Effector memory CD8-positive, alpha-beta T cell (primary cell): ENCODE measurements at places on chromosomes 16 and 17.

DNA sequence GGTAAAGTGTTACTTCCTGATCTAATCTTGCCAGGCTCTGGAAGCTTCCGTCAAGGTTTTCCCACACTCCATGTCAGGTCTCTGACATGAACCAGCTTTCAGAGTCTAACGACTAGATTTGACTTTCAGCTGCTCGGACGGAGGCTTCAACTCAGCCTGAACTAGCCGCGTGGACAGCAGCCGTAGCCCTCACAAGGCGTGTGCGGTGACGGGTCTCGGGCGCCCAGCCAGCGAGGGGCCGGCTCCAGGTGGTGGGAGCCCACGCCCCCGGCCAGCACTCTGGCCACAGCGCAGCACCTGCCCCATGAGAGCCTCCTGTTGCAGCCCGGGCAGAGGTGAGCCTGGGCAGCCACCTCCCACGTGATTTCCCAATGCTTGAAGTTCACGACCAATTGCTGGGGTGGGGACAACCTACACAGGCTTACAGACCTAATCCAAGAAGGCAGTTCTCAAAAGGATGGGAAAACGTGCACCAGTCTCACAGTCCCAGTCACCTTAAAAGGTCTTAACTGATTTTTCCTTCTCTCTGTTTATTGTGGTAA lies 45.5 kb downstream of the TBC1D16 start:
- DNase-seq, result no peak

GRCh38 chr16:11651796-11652195 lies 16.5 kb upstream of the SNN start:
- DNase-seq, result no peak

GRCh38 chr16:76114681-76115080 lies 162.5 kb upstream of the CNTNAP4 start:
- DNase-seq, result no peak

GRCh38 chr16:70586731-70587130 lies 59.6 kb upstream of the IL34 start:
- no peak for DNase-seq

DNA sequence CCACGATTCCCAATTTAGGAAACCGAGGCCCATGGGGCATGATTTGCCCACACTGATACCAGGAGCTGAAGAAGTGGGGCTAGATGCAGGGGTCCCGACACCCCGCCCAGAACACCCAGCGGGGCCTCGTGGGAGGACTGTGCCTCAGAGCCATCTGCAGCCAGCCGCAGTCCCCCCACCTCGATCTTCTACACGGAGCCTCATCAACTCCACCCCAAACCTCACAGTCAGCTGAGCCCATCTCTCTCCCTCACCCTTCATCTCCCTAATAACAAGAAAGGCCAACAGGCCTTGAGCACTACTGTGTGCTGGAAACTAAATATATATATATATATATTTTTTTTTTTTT lies 4.2 kb downstream of the ITGAE start:
- DNase-seq, result no peak

GRCh38 chr16:82072313-82072712 lies 37.3 kb downstream of the HSD17B2 start:
- no peak for DNase-seq

DNA sequence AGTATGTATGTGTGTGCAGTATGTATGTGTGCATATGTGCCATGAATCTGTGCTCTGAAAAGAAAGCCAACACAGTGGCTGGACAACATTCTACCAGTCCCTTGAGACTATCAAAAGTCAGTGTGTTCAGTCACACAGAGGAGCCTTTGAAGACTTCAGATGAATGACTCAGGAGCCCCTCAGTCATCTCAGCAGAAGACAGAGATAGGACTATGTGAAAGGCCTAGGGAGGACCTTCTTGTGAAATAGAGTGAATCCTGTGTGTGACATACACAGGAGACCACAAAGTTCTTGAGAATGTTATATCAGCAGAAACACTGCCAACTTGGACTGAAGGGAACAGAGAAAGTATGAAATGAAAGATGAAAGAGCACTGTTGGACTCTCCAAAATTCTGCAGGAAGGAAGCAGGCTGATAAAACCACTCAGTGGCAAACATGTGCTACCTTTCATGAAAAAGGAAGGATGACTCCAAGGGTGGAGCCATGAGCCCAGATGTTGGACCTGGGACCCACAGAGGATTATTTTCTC lies 108.4 kb downstream of the METRNL start:
- no peak for DNase-seq

GRCh38 chr17:5618476-5618875 lies 34.2 kb upstream of the NLRP1 start:
- DNase-seq, result no peak

- no peak for DNase-seq
Measured at GRCh38 chr16:73510852-73511251, 462.9 kb upstream of the ZFHX3 start.

DNA sequence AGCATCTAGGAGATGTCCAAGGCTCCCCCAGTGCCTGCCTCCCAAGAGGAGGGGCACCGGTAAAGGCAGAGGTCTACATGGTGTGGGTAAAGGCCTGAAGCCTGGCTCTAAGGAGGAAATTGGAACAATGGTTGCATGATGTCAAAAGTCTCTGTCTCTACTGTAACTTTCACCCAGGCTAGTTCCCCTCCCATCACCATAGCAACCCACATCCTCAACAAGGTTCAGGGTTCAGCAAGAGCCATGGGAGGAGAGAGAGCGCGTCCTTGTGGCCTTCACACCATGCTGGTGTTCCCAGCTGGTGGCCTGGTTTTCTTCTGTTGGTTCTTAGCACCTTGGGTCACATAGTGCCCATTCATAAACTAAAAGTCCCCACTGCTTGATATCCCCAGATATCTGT lies 196.7 kb upstream of the CDH5 start:
- DNase-seq, result no peak

DNA sequence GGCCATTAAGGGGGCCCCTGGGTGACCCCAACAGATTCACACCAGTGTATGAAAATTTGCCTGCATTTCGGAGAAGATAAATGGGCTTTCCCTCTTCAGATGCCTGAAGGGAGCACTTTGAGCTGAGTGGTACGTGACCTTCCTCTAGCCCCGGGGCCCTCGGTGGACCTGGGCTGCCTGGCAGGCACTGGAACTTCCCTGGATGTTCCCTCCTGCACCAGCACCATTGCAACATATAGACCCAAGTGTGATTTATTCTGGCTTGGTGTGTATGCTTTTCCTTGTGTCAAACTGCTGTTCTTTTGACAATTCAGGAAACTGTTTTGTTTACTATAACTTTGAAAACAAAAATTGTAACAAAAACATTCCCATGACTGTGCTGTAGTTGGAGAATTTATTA lies 93.8 kb downstream of the TNFRSF13B start:
- no peak for DNase-seq

DNA sequence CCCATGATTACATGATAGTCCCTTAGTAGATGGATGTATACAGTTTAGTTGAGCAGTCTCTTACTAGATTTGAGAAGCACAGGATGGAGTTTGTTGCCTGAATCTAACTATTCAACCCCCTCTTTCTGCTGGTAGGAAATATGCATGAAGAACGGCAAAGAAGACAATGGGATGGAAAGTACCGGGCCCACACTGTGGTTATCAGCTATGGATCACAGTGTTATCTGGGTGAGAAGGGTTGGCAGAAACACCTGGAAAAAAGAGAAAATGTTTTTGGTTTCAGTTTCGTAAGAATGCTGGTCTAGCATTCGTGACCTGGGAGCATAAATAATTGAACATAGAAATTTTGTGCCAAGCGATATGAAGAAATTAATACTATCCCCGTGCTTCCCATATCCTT lies 53.1 kb downstream of the ANKFN1 start:
- DNase-seq, result no peak

DNA sequence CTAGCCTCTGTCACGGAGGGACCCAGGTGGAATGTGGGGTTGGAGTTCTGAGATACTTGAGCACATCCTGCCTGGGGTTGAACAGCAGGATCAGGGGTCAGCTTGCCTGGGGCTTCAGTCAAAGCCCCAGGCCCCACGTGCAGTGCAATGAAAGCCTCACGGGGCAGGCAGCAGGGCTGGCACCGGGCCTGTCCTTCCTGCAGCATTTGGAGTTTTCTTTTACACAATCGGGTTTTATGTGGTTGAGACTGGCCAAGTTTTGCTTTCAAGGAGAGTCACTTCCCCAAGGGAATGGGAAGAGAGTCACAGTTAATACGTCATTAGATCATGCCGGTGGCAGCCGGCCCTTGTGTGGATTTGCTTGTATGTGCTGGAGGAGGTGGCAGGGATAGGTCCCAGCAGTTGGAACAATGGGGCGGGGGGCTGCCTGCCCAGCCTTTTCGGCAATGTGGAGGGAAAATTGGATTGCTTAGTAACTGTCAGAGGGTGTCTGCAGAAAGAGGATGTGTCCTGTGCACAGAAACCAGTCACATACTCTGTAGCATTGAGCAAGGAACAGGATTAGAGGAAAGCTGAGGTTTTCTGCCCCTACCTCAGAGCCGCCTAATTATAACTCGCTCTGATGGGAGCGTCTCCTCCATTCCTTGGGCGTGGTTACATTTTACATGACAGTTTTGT lies 4.5 kb downstream of the RMI2 start:
- no peak for DNase-seq

DNA sequence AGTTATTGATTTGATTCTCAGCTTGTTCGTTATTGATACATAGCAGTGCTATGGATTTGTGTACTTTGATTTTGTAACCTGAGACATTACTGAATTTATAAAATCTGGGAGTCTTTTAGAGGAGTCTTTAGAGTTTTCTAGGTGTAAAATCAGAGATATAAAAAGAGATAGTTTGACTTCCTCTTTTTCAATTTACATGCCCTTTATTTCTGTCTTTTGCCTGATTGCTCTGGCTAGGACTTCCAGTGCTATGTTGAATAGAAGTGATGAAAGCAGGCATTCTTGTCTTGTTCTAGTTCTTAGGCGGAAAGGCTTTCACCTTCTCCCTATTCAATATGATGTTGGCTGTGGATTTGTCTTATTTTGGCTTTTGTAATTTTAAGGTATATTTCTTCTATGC lies 106.2 kb downstream of the PHKB start:
- DNase-seq, result no peak

GRCh38 chr17:73481676-73482075 lies 162.6 kb downstream of the SDK2 start:
- DNase-seq, result no peak

- DNase-seq, result no peak
Measured at GRCh38 chr16:47664653-47665325, 203.7 kb downstream of the PHKB start.

- DNase-seq, result no peak
Measured at GRCh38 chr16:85626191-85626981, 13.3 kb downstream of the GSE1 start.
